Body of pancreas (tissue), 4 donors: ENCODE measurements at places on chromosomes 5 and 9.

DNA sequence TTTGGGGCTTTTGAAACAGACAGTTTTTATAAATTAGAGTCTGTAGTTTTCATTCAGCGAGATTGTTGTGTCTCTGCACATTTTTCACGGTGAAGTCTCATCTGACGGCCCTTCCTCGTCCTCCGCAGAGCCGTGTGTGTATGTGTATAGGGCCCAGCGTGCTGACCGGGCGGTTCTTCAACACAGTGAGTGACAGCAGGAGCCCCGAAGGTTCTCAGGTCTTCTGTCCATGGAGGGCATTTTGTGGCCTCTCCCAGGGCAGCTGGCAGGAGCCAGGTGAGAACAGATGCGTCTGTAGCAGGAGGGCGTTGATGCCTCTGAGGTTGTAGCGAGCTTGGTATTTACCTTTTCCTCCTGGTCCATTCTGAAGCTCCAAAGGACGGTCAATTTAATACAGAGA lies 116.0 kb upstream of the LPCAT1 start:
- no peaks in the 10 kb centered on the region for H3K36me3 ChIP-seq
- no peak overlapping the region for H3K27ac ChIP-seq

DNA sequence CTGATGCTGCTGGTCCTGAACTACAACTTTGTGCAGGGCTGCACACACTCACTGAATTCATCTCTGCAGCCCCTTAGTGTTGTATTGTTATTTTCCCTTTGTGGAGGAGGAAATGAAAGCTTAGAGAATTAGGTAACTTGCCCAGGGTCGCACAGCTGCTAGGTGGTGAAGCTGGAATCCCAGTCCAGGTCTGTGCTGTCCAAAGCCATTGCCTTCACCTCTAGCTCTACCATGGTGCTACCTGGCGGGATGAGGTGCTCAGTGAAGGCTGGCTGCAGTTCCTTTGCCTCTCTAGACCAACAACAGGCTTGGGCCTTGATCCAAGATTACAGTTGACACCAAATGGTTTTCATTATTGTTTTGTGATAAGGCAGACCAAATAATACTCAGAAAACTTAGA lies 177.8 kb upstream of the PITX1 start:
- H3K27ac ChIP-seq = no peak overlapping the region
- H3K27me3 ChIP-seq = no peaks in the 10 kb centered on the region
- H3K4me1 ChIP-seq = no peaks in the 10 kb centered on the region
- DNase-seq = no peak

DNA sequence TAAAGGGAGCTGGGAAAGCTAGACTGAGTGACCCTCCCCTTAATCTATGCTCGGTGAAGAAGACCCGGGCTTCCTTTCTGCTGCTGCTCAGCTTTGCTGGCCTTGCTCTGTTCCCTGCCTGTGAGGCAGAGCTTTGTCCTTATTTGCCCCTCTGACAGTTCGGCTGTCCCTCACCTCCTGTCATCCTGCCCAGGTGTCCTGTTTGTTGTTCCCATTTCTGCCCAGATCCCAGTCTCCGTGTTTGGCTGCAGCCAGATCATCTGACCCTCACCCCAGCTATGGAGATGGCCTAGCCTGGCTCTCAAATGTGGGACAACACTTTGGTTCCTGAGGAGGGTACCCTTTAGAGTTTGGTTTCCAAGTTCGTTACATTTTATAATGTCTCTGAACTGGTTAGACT lies 20.2 kb downstream of the OTULIN start:
- no peak overlapping the region for H3K27ac ChIP-seq
- no peaks in the 10 kb centered on the region for H3K36me3 ChIP-seq
- H3K4me3 ChIP-seq = no peak overlapping the region

DNA sequence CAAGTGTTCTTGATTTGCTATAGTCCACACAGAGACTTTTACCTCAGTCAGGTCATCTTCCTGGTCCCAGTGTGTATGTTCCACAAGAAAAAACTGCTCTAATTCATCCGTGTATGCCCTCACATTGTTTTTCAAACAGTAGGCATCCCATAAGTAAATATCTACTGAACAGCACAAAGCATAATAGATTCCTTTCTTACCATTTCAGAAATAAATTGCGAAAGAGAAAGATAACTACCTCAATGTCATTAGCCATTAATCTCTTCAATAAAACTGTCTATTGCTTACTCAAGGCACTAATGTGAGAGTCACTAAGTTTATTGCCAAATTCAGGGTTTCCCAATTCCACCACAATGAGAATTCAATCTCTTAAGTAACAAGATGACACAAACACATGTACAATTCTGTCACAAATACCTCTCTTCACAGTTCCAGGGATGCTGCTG lies 9.6 kb downstream of the FBXW2 start:
- no peak overlapping the region for H3K27ac ChIP-seq
- H3K4me1 ChIP-seq = peaks cover 24% of the 10 kb centered on the region
- no peaks in the 10 kb centered on the region for H3K36me3 ChIP-seq
- no peak overlapping the region for H3K4me3 ChIP-seq
- H3K27me3 ChIP-seq = no peaks in the 10 kb centered on the region
- DNase-seq = no peak
